Activated CD8-positive, alpha-beta memory T cell treated with anti-CD3 and anti-CD28 coated beads for 48 hours (primary cell): ENCODE measurements at places on chromosomes 16 and 17.
A peak's percentile ranks its signal among the peaks of the same experiment; 100 is the strongest.

DNA sequence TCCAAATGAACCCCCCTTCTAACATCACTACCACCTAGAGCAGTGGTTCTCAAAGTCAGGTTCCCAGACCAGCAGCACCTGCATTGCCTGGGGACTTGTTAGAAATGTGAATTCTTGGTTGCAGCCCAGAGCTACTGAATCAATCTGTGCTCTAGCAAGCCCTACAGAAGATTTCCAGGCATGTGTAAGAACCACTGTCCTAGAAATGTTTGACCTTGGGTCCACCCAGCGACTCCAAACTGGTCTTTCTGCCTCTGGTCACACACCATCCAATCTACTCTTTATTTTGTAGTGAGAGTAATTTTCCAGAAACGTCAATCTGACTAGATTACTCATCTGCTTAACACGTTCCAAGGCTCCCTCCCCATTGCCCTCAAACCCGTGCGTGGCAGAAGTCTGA lies 169.9 kb downstream of the HAPSTR1 start:
- no peak for DNase-seq

- no peak for DNase-seq
Observed at GRCh38 chr17:3982113-3982512, 17.9 kb upstream of the ATP2A3 start.

DNA sequence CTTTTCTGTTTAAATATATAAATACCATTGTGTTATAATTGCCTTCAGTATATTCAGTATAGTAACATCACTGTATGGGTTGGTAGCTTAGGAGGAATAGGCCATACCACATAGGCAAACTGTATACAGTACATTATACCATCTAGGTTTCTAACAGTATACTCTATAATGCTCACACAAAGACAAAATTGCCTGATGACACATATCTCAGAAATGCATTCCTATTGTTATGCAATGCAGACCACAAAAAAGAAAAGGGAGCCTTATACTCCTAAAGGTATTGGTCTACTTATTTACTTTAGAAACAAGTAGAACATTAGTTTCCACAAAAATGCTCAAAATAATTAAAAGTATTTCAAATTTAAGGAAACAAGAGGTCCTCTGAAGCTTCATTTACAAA lies 47.9 kb downstream of the SETD6 start:
- no peak for DNase-seq

DNA sequence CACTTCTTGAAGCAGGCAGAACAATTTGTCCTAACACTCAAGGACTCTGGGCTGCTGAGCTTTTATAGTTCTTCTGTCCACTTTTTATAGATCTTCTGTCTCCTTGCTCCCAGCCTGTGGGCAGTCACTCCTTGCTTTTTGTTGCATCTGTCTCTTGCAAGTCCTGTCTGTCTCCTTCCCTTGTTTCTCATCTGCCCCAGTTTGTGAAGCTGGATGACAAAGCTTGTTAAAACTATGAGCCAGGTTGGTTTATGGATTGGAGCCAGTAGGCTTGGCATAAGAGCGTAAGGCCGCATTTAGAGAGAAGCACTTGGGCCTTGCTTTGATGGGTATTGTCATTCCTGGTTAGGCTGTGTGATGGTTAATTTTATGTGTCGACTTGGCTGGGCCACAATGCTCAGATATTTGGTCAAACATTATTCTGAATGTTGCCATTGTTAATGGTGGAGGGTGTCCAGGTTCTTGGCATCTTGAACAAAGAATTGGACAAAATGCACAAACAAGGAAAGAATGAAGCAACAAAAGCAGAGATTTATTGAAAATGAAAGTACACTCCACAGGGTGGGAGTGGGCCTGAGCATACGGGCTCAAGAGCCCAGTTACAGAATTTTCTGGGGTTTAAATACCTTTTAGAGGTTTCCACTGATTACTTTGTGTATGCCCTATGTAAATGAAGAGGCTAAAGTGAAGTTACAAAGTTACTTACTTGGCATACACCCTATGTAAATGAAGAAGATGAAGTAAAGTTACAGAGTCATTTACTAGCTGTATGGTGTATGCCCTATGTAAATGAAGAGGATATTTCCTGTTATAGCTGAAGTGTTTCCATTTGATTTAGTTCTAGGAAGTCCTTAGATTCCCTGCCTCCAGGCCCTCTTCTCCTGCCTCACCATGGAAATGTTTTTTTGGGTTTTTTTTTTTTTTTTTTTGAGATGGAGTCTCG lies 8.0 kb upstream of the CPPED1 start:
- no peak for DNase-seq

GRCh38 chr17:29156781-29157180 lies 23.4 kb downstream of the MYO18A start:
- no peak for DNase-seq

DNA sequence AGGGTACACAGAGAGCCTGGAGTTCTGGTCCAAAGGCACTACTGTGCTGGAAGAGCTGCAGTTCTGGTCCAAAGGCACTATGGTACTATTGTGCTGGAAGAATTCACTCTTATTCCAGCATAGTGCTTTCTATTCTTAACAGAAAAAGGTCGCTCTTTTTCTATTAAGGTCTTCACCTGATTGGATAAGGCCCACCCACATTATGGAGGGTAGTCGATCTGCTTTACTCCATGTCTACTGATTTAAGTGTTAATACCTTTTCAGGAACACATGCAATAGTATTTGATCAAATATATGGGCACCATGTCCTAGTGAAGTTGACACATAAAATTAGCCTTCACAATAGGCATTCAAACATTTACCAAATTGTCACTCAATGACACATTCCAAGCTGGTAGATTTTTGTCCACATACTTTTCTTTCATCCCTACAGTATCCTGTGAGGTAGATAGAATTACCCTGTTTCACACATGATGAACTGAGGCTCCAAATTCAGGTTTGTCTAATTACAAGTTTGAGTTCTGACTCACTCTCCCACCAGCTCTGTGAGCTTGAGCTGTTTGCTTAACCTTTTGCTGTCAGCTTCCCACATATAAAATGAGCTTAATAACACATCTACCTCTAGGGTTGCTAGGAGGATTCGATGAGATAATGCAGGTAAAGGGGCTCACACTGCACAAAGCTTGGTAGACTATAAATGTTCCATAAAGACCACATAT lies 129.9 kb downstream of the AIPL1 start:
- no peak for DNase-seq

GRCh38 chr16:58459344-58460218 lies 40.4 kb upstream of the NDRG4 start:
- DNase-seq, result peak; percentile 20

DNA sequence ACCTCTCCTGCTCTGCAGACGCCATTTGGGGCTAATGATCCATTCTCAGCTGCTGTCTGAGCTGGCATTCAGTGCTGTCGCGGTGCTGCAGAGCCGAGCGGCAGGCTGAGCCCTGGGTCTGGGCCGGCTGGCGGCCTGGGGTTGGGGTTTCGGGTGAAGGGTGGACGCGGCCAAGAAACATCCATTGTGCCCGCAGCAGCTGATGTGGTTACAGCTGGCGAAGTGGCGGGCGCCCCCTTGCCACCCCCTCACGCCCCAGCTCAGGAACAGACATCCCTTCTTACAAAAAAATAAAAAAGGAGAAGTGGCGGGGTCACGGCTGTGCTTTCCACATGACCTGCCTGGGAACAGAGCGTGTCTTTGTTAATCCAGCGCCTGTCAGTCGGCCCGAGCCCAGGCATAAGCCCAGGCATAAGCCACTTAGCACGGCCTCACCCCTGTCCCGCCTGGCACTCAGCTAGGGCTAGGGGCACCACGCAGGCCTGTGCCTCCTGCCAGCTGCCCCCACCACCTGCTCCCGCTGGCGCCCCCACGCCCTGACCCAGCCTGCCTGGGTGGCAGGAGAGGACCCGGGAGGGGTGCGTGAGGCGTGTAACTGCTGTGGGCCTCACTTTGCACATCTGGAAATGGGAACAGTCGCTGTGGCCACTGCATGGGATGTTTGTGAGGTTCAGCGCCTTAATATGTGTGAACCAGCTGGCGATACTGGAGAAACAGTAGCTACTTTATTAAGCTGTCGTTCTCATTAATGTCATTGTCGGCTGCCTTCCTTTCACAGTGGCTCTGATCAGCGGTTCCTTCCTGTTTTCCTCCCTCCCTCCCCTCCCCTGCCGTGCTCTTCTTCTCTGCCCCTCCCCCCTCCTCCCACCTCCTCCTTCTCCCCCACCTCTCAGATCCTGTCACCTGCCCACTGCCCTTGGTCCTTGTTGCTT lies 197.7 kb upstream of the CIBAR2 start:
- no peak for DNase-seq

- DNase-seq, result no peak
Observed at GRCh38 chr17:77901481-77901880, 57.0 kb upstream of the TNRC6C start.

- no peak for DNase-seq
Observed at GRCh38 chr17:4715063-4715744, 4.8 kb downstream of the ARRB2 start.

DNA sequence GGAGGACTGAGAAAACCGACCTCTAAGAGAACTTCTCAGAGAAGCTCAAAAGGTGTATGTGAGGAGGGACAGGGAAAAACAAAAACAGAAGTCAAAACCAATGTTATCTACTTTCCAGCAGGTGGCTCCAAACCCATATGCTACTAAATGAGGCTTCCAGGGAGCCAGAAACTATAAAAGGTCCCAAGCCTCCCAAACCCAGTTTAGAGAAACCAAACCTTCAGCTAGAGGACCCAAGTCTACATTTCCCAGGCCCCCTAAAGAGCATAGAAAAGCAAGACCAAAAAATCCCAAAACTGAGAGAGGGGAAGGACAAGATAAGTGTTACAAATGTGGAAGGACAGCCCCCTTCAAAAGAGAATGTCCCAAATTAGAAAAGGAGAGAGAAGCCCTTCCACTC lies 3.7 kb downstream of the HPR start:
- no peak for DNase-seq

GRCh38 chr17:73566905-73567782 lies 77.1 kb downstream of the SDK2 start:
- DNase-seq, result no peak

- DNase-seq, result peak; percentile 96
Observed at GRCh38 chr16:684071-684794, at the start of gene JMJD8. Gene JMJD8, minus strand, starts transcription at chr16:684334. Its CDS starts 15 bp downstream, at chr16:684319.

- no peak for DNase-seq
Observed at GRCh38 chr17:30599428-30600059, 122.3 kb downstream of the GOSR1 start.

DNA sequence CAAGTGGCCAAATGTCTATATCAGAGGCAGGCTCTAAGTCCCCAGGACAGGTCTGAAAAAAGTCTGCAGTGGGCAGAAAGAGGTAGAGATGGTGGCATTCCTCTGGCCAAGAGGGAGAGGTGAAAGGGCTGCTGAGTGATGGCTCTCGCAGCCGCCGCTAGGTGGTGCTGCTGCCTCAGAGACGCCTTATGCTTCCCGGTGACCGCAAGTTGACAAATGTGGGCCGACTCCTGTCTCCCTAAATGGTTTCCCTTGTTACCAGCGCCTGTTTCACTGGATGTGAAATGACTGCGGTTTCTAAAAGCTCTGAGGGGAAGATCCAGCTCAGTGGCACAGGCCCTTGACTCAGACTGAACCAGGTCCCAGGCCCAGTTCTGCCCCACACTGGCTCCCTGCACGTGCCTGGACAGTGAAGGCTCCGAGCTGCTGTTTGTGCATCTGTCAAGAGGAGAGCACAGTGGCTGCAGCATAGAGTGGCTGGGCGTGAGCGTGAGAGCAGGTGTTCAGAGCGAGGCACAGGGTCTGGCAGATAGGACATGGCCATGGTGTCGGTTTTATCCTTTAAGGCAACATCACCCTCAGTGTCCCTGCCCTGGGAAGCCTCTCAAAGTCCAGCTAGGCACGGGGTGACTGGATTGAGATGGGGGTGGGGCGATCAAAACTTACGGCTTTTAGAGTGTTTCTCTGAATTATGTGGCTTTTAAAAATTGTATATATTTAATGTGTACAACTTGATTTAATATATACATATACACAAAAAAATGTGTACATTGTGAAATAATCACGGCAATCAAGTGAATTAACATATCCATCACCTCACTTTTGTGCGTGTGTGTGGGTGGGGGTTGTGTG lies 19.9 kb downstream of the CLEC16A start:
- DNase-seq, result peak; percentile 68

GRCh38 chr16:73131156-73131862 lies 83.4 kb upstream of the ZFHX3 start:
- DNase-seq, result no peak

DNA sequence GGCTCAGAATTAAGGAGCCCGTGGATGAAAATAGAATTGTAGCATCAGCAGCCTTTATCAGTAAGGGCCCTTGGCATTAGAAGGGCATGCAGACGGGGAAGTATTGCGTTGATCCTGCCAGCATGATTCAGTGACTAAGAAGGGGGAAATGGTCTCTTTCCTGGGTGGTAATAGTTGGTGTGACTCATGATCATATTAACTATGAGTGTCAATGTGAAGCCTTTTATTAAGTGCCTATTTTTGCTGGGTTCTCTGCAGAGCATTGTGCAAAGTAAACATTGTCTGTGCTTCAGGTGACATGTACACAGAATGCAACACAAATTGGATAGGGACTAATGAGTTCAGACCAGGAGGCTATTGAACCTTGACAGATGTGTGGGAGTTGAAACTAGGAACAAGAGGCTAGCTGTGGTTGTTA lies 24.5 kb downstream of the RCVRN start:
- DNase-seq, result no peak

DNA sequence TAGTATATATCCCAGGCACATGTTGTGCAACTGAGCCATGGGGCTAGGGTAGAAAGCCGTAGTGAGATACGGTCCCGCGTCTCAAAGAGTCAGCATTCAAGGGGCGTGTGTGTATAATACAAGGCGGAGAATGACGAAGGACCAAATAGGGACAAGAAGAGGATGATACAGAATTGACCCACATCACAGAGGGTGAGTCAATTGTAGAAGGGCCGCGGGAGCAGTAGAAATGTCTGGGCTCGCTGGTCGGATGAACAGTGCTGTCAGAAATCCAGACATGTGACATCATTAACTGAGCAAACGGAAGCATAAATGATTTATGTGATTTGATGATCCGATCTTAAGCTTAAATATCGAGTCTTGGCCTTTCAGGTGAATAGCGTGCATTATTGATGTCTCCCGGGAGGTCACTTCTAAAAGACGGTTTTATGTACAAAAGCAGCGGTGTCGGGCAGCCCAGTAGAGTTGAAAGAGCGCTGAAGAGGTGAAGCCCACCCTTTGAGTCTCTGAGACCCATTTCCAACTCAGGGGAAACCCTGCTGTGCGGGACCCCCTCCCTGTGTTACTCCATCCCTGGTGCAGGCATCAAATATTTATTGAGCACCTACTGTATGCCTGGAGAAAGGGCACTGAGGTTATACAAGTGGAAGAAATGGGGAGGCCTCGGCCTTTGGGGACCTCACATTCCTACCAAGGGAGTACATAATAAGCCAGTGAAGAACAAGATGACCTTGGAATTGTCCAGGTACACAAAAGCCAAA lies 45.1 kb downstream of the ATP2C2 start:
- no peak for DNase-seq

- no peak for DNase-seq
Observed at GRCh38 chr16:66585481-66586239, 6.4 kb downstream of the CMTM2 start.

- DNase-seq, result no peak
Observed at GRCh38 chr17:21239680-21240368, 13.4 kb downstream of the NATD1 start.

DNA sequence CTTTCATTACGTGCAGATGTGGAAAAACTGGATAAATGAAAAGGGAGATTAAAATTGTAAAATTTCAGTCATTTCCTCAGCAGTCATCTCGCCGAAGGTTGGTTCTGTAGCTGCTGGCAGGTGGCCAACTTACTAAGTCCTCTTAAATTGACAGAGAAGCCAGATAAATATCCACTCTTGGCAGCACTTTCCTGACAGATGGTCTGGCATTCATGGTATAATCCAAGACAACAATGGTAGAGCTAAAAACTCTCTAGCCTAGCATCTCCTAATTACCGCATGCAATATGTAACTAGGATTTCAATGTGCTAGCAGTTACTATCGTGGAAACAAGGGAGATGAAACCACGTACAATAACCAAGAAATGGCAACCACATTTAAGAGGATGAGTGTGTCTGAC lies 306.3 kb downstream of the CNTNAP4 start:
- no peak for DNase-seq
